ENCODE measurements at places on chromosomes 16 and 17.

DNA sequence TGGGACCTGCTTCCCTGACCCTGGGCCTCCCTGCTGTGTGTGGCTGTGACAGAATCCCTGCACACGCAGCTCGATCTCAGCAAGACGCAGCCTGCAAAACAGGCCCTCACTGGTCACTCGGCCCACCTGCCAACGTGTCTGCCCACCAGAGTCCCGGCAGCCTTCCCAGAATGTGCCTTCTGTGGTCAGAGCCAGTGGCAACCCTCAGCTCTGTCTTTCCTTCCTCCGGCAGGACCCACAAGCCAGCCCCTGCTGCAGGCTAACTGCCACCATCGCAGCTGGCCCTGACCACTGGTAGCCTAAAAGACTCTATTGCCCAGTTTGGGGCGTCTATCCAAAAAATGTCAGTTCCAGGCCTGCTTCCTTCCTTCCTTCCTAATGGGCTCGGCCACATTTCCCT is 83.2 kb downstream of the LITAF start:
- DNase-seq, result no peak

- no peak for DNase-seq
These were observed 4.0 kb downstream of the SLC25A10 start for GRCh38 chr17:81715872-81716673.

GRCh38 chr17:77504652-77505155 is 363.9 kb downstream of the SEC14L1 start:
- no peak for DNase-seq

DNA sequence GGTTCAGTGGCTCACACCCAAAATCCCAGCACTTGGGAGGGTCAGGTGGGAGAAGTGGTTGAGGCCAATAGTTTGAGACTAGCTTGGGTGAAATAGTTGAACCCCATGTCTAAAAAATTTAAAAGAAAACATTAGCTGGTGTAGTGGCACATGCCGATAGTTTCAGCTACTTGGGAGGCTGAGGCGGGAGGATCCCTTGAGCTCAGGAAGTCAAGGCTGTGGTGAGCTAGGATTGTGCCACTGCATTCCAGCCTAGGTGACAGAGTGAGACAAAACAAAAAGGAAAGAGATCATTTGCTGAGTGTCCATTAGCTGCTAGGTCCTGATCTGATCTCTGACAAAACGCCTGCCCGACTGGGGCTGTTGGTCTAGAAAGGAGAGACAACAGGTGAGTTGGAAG is 14.1 kb upstream of the DBNDD1 start:
- no peak for DNase-seq

GRCh38 chr16:89404561-89404960 is 85.8 kb downstream of the ANKRD11 start:
- DNase-seq, result no peak

GRCh38 chr17:29571883-29572681 is 3.6 kb downstream of the TP53I13 start:
- no peak for DNase-seq

DNA sequence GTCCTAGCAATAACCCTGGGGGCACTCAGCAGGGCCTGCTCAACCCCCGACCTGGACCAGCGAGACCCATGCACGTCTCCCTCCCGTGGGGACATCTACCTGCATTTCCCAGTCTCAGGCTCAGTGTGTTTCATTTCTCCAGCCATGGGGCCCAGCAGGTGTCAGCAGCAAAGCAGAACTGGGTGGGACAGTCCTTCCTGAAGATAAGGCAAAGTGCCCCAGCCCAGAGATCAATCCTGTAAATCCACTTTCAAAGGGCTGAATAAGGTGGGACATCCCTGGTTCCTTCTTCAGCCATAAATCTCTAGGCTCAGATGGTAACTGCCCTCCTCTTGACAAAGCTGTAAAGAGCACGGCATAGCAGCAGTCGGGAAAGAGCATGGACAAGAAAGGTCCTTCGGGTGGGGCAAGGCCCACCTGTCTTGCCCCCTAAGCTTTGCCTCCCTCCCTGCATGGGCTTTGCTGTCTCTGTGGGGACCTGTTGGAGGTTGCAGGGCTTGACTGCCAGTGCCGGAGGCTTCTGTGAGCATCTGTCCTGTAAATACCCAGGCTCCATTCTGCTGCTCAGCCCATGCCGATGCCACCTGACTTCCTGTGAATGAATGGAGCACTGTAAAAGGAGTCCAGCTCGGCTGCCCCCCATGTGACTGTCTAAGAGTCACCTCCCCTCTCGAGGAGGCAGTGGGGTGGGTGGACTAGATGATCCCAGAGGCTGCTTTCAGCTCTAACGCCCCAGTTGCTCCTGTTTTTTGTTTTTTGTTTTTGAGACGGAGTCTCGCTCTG is 84.8 kb upstream of the TBC1D3K start:
- DNase-seq, result no peak

GRCh38 chr17:79085154-79085920 is 10.7 kb downstream of the ENGASE start:
- DNase-seq, result no peak

GRCh38 chr17:7588553-7589203 is 1.2 kb downstream of the SOX15 start:
- no peak for DNase-seq

DNA sequence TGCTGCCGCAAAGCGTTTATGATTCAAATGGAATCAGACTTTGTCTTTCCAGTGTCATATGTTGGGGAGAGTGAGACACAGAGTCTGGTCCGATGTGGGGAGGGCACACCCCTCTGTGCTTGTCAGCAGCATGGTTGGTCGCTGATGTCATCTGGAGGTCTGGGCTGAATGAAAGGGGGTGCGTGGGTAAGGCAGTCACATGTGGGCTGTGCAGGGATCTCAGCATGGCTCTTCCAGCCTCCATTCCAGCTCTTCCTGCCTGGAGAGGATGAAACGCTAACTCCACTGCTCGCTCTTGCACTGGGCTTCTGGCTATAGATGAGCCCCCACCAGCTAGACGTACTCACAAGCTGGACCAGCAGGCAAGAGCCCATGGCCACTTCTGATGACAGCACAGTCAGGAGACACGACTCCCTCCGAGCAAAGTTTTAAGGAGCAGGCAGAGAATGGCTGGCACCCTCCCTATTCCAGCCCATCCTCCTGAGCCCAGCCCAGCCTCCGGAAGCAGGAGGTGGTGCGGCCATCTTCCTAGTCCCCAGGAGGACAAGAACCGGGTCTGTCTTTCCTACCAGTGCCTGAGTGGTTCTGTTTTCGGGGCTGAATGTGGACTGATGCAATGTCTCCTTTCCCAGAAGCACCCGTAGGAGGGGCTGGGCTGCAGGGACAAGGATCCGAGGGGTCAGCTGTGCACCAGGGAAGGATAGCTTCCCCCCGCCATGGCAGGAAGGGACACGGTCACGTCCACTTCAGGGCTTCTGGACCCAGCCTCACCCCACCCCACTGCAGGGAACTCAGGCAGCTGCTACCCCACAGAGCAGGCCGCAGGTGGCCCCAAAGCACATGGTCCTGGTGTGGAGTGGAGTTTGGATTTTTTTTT is 41.5 kb upstream of the CBFA2T3 start:
- no peak for DNase-seq

DNA sequence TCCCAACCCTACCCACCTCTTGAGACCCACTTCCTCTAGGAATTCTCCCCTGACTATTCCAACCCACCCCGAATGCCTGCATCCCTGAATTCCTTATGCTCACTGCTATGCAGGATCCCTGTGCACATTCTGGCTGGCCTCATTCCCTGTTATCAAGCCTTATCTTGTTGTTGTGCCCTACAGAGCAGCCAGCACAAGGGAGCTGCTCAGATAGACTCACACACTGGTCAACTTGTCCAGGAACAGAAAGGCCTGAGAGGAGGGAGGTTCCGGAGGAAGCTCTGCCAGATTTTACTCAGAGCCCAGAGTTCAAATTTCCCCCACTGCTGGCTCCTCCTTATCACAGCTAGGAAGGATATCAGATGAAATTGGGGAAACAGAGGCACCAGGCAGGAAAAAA is 24.8 kb upstream of the MYO18A start:
- peak; percentile 35 for DNase-seq

DNA sequence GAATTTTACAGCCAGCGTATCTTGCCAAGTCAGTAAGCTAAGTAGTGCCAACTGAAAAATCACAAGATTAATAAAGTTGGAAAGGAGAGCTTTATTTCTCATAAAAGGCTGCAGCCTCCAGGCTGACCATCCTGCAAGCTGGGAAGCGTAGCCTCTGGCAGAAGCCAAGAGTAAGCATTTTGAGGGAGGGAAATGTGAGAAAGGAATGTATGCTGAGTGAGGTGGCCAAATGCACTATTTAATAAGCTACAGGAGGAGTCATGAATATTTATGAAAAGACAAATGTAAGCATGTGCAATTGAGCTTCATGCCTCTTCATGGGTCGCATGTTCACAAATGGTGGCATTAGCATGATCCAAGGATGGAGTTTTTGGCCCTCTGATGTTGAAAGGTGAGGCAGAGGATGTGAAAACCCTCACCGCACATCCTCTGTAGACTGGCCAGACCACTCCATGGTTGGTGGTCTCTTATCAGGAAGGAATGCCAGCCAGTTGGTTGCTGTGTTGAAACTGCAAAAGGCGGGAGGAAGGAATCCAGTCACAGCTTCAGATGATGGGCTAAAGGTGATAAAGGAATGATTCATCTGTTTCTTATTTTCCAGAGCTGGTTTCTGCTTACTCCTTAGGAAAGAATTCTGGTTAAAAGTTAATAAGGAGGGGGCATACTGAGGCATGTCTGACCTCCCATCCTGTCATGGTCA is 9.2 kb downstream of the KRT33B start:
- DNase-seq, result no peak

- DNase-seq, result peak; percentile 37
These were observed 36.4 kb upstream of the ARHGAP17 start for GRCh38 chr16:25051406-25052150.

GRCh38 chr17:78944956-78945355 is 19.8 kb upstream of the TIMP2 start:
- no peak for DNase-seq

- DNase-seq, result no peak
These were observed 165.1 kb upstream of the TNRC6C start for GRCh38 chr17:77793146-77793970.

DNA sequence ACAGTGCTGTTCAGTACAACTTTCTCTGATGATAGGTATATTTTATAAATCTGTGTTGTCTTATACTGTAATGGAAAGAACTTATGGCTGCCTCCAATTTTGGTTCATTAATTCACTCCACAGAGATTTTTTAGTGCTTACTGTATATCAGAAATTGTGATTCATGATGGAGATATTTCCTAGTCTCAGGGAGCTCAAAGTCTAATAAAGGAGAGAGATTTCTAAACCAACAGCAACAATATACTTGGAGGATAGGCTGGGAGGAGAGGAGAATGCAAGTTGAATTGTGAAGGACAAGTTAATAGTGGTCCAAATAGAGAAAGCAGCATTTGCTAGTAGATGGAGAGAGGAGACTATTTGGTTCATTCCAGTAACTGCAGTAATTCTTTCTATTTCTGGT is 63.5 kb downstream of the TANC2 start:
- DNase-seq, result no peak

GRCh38 chr16:8044796-8045195 is 545.5 kb downstream of the TMEM114 start:
- no peak for DNase-seq

DNA sequence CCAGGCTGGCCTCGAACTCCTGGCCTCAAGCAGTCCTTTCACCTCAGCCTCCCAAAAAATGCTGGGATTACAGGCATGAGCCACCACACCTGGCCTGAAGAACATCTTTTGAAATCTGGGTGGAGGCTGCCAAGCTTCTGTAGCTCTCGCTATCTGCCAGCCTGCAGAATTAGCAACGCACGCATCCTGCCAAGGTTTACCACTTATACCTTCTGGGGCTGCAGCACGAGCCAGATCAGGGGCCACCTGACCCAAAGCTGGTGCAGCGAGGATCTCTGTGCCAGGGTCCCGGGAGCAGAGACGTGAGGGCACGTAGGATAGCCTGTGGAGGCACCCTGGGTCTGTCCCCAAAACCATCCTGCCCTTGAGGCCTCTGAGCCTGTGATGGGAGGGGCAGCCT is 22.2 kb downstream of the SLC38A8 start:
- DNase-seq, result no peak

DNA sequence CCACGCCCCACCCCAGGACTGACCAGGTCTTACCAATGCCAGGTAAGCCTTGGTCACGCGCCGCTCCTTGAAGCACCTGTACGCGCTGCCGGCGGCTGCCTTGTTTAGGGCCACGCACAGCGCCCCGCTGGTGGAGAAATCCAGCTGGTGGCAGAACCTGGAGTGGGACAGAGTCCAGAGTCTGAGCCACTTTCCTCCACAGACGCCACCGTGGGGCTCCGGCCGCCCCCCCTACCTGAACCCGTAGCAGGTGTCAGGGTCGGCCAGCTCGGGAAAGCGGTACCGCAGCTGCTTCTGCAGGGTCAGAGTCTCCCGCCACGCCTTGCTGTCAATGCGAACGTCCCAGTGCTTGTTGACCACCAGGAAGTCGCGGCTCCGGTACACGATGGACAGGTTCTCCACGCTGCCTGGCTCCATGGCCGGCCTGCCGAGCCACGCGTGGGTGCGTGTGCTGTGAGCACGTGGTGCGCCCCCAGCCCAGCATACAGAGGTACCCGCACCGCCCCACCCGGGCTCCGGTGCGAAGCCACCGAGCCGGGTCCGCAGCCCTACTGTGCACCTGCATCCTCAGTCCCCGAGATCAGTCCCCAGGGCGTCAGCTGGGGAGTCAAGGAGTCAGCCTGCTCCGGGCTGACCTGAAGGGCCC is 737 bp downstream of the RPUSD1 start:
- no peak for DNase-seq

GRCh38 chr16:82152641-82153112 is 17.3 kb downstream of the MPHOSPH6 start:
- no peak for DNase-seq

DNA sequence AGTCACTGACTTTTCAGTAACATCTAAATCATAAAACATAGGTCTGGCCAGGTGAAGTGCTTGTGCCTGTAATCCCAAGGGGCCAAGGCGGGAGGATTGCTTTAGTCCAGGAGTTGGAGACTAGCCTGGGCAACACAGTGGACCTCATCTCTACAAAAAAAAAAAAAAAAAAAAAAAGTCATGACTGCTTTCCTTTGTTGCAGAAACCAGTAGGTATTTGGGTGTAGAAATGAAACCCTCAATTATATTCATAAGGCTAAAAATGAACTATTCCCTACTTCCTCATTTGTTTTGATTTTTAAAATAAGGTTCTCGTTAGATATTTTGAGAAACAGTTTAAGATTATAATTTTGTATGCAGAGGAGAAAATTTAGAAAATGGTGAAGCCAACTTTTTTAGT is 26.0 kb downstream of the PITPNC1 start:
- DNase-seq, result no peak

GRCh38 chr16:11236461-11237254 is 19.3 kb downstream of the SOCS1 start:
- no peak for DNase-seq

DNA sequence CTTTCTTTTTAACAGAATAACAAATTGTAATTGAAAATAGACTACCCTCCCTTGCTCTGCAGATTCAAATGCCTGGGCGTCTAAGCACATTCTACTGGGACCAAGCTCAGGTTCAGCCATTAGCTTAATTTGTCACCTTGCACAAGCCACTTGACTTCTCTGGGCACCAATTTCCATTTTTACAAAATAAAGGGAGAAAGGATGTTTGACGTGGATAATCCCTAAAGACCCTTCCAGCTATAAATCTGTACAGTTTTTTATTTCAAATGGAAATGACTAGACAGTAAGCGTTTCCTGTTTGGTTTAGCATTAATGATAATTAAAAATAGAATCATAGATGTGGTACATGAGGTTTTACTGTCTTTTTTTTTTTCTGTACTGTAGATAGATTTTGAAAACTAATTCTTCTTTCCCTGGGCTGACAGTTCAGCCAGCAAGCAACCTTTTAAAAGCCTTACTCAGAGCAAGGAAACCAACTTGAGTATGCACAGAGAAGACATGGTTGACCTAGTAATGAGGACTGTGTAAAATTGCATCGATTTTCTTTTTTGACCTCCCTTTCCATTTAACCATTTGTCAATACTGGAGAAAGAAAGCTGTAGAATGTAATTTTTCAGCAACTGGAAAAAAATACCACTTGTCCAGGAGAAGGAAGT is 1329.5 kb upstream of the CDH8 start:
- no peak for DNase-seq

Measured in cardiac muscle cell (in vitro differentiated cells and primary cell).